Lung (tissue), 17 donors: ENCODE measurements at places on chromosomes 5 and 9. TPM values are rescaled to one million over a fixed set of nuclear protein-coding genes. Genes with fewer than 3 reads are reported as not detected.

The GLRA1 gene
- not detected for total RNA-seq

The SPATA6L gene
- 18.2 TPM for total RNA-seq

The SLC36A2 gene
- not detected for total RNA-seq

DNA sequence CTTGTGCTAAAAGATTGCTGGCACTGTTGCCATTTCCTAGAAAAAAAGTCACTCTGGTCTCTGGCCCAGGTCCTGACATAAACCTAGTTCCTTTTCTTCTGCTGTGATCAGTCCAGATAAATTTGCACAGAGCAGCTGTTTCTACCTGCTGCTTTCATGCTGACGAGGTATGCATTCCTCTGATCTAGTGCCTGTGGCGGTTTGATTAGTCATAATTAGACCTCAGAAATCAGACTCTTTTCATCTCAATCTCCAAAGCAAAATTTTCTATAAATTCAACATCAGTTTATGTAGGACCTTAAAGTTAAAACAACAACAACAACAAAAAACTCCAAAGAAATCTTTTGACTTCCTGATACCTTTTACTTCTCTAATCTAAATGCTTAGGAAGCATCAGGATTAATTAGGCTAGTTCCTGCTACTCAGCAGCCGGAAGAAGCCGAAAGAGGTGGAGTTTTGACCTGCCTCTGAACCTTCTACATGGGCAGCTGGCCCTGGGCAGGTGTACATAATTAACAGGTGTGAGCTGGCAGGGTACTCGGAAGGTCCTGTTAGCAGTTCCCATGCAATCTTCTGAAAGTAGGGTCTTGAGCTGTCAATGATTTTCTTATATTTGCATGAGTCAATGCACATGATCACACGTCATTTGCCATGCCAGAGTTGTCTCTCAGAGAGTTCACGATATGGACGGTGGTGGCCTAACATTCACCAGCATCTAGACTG is 83.3 kb upstream of the CCDC112 start:
- H3K36me3 ChIP-seq = no peaks in the 10 kb centered on the region
- H3K4me3 ChIP-seq = no peak overlapping the region
- no peaks in the 10 kb centered on the region for H3K4me1 ChIP-seq
- DNase-seq = no peak
- H3K27me3 ChIP-seq = no peaks in the 10 kb centered on the region

- DNase-seq = no peak
- no peak overlapping the region for H3K27ac ChIP-seq
- peaks cover 3% of the 10 kb centered on the region for H3K36me3 ChIP-seq
Observed at GRCh38 chr9:136430588-136431234, 8.9 kb downstream of the INPP5E start.

GRCh38 chr5:119302916-119303897 is 52.6 kb upstream of the TNFAIP8 start:
- H3K4me1 ChIP-seq = peaks cover 2% of the 10 kb centered on the region
- H3K36me3 ChIP-seq = no peaks in the 10 kb centered on the region
- no peaks in the 10 kb centered on the region for H3K27me3 ChIP-seq
- no peak overlapping the region for H3K27ac ChIP-seq
- peak; percentile 42 for DNase-seq

GRCh38 chr9:91837981-91838731 is 111.9 kb downstream of the ROR2 start:
- peaks cover 55% of the 10 kb centered on the region for H3K4me1 ChIP-seq
- H3K27me3 ChIP-seq = no peaks in the 10 kb centered on the region
- H3K4me3 ChIP-seq = no peak overlapping the region

GRCh38 chr5:174251305-174252000 is 205.9 kb downstream of the NSG2 start:
- no peak for DNase-seq
- H3K4me1 ChIP-seq = no peaks in the 10 kb centered on the region
- H3K4me3 ChIP-seq = no peak overlapping the region
- no peaks in the 10 kb centered on the region for H3K27me3 ChIP-seq
- no peaks in the 10 kb centered on the region for H3K36me3 ChIP-seq
- H3K27ac ChIP-seq = no peak overlapping the region

- no peaks in the 10 kb centered on the region for H3K27me3 ChIP-seq
- H3K27ac ChIP-seq = peak within 1 kb of the TSS; percentile 95
- peak within 1 kb of the TSS; percentile 67 for H3K4me3 ChIP-seq
- H3K36me3 ChIP-seq = no peaks in the 10 kb centered on the region
- DNase-seq = no peak
Observed at GRCh38 chr9:131276094-131276888, at the start of gene FAM78A. TSS of gene FAM78A (minus strand) at chr9:131276510. CDS start at chr9:131276179, 331 bp downstream.
